Stimulated activated CD8-positive, alpha-beta memory T cell treated with anti-CD3 and anti-CD28 coated beads, Interleukin-4, amount 100 ng/mL, for 48 hours (primary cell): ENCODE measurements at places on chromosomes 1 and 21.

GRCh38 chr1:161936786-161937185, 86.9 kb downstream of the OLFML2B start:
- no peak for DNase-seq

- no peak for DNase-seq
Observed at GRCh38 chr21:39900491-39900890, 33.3 kb downstream of the PCP4 start.

- no peak for DNase-seq
Observed at GRCh38 chr21:35871906-35872305, 188.4 kb downstream of the SETD4 start.

GRCh38 chr1:9676815-9677393, 25.4 kb downstream of the PIK3CD start:
- DNase-seq, result no peak

DNA sequence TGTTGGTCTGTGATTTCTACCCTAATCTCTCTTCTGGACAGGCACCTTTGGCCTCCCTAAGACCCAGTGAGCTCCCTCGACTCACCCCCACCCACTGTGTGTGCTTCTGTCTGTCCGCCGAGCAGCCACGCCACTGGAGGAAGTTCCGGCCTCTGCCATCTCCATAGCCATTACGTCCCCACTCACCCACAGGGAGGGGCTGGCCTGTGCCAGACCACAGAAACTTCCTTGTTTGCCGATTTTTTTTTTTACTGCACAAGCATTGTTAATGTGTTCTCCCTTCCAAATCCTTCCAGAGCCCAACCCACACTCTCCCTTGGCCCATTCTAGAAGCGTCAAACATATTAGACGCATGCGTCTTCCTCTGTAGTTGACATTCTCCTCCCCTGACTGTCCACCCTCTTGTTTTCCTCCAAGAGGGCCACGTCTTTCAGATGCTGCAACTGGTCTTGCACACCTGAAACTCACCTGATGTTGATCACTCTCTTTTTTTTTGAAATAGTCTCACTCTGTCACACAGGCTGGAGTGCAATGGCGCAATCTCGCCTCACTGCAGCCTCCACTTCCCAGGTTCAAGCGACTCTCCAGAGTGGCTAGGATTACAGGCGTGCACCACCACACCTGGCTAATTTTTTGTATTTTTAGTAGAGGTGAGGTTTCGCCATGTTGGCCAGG, 72.3 kb downstream of the EVA1C start:
- no peak for DNase-seq

- DNase-seq, result peak; percentile 99
Observed at GRCh38 chr1:29202584-29203340, 21.1 kb upstream of the SRSF4 start.

DNA sequence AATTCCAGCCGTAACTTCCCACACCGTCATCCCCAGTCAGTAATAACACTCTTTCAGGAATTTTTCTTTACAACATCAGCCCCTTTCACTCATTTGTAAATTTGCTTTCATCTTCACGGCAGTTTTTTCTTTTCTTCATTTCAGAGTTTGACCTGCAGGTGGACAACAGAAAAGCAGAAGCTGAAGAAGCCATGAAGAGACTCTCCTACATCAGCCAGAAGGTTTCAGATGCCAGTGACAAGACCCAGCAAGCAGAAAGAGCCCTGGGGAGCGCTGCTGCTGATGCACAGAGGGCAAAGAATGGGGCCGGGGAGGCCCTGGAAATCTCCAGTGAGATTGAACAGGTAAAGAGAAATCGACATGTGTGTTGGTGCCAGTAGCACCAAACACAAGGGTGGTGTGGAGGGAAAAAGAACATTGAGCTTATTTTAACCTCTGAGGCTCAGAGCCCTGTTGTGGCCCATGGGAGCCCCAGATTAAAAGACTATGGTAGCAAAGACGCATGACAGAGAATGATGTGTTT, 53.2 kb downstream of the LAMC2 start:
- DNase-seq, result no peak

GRCh38 chr1:9912264-9912936, 2.3 kb upstream of the CTNNBIP1 start:
- DNase-seq, result no peak

DNA sequence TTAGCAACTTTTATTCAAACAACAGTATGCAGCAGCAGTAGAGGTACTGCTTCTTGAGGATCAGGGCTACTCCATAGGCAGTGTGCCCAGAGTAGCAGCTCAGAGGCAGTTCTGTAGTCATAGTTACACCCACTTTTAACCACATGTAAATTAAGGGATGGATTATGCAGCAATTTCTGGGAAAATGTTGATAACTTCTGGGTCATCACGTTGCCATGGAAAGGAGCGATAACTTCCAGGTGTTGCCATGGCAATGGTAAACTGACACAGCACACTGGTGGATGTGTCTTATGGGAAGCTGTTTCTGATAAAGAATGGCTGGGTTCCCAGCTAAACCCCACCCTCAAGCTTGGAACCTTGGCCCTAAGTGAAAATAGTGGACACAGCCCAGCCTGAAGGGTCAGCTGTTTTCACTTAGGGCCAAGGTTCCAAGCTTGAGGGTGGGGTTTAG, 29.0 kb upstream of the PLA2G2A start:
- DNase-seq, result no peak

DNA sequence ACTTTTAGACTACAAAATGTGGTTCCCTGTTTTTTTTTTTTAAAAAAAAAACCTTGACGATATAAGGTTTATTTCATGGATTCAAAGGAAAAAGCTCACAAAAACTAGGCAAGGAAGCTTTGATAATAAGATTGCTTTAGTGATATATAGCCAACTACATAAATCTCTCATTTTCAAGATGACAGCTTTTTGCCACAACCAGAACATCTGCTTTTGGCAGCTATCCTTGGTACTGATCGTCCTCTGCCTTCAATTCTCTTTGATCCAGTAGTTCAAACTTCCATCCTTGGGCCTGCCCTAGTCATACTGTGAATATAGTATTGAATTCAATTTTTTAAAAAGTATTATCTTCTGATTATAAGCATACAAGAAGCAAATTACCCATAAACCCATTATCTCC, 72.9 kb upstream of the CD53 start:
- DNase-seq, result no peak

- no peak for DNase-seq
Observed at GRCh38 chr1:909861-910310, 13.8 kb upstream of the SAMD11 start.

DNA sequence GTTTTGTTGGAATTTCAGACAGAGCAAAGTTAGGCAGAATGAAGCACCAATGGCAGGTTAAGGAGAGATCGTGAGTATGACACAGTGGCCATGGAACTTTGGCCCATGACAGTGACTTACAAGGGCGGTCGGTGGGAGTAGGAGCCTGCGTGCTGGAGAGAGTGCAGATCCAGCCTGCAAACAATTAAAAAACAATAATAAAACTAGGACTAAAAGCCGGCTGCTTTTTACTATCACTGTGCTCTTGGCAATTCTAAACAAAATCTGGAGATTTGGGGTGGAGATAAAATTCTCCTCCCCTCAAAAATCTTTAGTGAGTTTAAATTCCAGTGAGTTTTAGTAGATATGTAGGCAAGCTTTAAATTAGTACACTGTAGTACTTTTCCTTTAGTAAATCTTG, 96.9 kb downstream of the DHRS3 start:
- no peak for DNase-seq

GRCh38 chr1:189764391-189765320, 713.0 kb downstream of the BRINP3 start:
- DNase-seq, result no peak

DNA sequence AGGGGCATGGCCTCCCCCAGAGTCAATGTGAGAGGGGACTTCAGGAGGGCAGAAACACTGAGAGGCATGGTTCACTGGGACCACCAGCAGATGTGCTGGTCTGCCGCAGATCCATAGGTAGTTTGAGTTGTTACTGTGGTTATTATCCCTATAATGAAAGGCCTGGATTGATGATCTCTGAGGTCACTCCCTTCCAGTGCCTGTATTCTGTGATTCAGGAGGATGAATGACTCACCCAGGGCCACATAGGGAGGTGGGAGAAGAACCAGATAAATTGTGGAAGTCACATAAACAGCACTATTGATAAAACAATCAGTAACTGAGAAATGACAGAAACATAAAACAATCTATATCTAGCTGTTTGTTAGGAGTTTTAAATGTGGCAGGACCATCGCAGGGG, 22.7 kb upstream of the ACTL8 start:
- no peak for DNase-seq

- DNase-seq, result no peak
Observed at GRCh38 chr1:86068271-86068721, 88.3 kb downstream of the COL24A1 start.
